Right ventricle myocardium inferior (tissue), 1 donor: ENCODE measurements at places on chromosomes 16 and 17.

- DNase-seq: no peak
Measured at GRCh38 chr16:82363026-82363816, 193.2 kb upstream of the MPHOSPH6 start.

- DNase-seq: no peak
Measured at GRCh38 chr16:80144191-80144590, 396.6 kb upstream of the DYNLRB2 start.

DNA sequence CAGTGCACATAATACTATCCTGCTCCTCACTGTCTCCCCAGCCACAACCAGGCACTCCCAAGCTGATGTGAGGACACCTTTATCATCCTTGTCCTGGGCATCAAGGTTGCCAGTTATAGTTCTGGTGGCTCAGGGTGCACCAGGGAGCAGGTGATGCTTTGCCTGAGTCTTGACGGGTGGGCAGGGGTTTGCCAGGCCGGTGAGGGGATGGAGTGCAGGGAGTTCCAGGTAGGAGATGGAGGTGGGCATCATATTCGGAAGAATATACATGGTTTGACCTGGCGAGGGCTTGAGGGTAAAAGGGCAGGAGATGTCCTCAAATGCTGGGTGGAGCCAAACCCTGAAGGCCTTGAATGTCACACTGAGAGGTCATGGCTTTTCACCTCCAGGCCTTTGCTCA lies 115.8 kb upstream of the CRHR1 start:
- no peak for DNase-seq

DNA sequence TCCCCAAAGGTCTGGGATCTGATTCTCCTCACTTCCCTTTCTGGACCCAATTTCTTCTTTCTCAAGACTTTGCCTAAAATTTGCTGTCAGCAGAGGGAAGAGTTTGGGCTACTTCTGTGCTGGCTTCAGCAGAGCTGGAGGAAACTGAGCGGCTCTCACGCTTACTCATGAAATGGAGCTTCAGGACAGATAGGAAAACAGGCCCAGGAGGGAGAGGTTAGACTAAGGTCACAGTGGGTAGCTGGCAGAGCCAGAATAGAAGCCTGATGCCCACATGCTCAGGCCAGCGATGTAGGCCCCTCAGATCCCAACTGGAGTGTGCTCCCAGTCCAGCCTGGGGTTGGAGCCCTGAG lies 593 bp downstream of the SLC38A7 start:
- DNase-seq: no peak

- peak; percentile 87 for DNase-seq
Measured at GRCh38 chr16:70395345-70395901, 43.5 kb downstream of the ST3GAL2 start.
